ENCODE measurements at places on chromosomes 7 and 10. TPM values are rescaled to one million over a fixed set of nuclear protein-coding genes. Genes with fewer than 3 reads are reported as not detected.

DNA sequence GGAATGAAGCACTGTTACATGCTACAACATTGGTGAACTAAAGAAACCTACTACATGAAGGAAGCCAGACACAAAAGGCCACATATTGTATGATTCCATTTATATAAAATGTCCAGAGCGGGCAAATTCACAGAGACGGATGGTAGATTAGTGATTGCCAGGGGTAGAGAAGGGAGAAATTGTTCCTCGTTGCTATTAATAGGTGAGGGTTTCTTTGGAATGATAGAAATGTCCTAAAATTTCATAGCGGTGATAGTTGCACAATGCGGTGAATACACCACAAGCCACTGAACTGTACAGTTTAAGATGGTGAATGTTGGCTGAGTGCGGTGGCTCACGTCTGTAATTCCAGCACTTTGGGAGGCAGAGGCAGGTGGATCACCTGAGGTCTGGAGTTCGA is 29.0 kb downstream of the DENND2A start:
- no peak for DNase-seq

DNA sequence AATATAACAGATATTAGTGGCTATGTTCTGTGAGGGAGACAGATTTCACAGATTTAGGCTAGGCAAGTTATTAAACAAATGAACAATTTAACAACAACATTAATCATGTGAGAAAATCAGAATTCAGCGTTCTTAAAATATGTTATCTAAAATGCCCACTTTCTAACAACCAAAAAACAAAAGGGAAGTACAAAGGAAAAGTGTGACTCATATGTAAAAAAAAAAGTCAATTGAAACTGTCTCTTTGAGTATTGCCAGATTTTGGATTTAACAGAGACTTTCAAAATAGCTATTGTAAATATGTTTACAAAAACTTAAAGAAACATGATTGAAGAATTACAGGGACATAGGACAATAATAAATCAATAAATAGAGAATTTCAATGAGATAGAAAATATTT is 34.8 kb upstream of the ARHGAP22 start:
- DNase-seq, result no peak

DNA sequence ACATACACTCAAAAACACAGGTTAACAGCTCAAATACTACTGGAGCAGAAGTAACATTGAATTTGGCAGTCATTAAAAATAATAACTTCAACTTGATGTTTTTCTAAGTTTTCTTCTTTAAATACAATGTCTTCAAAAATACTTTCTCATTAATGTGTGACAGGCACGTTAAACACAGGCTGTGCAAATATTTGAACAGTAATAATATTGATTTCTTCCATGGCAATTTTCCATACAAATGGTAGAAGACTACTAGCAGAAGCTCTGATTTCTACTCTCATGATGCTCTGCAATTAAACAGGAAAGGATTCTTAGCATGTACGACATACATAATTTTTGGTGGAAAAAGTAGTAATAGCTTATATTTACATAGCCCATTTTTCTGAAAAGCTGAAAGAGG is 47.4 kb downstream of the NRP1 start:
- no peak for DNase-seq

- no peak for DNase-seq
Observed at GRCh38 chr7:114970732-114971131, 48.8 kb downstream of the MDFIC start.

- DNase-seq, result no peak
Observed at GRCh38 chr10:128031216-128031615, 95.0 kb downstream of the MKI67 start.

Gene ZNF273
- polyA plus RNA-seq, result 1.4 TPM

- peak; percentile 58 for DNase-seq
Observed at GRCh38 chr7:143245123-143245522, 18.1 kb upstream of the GSTK1 start.

DNA sequence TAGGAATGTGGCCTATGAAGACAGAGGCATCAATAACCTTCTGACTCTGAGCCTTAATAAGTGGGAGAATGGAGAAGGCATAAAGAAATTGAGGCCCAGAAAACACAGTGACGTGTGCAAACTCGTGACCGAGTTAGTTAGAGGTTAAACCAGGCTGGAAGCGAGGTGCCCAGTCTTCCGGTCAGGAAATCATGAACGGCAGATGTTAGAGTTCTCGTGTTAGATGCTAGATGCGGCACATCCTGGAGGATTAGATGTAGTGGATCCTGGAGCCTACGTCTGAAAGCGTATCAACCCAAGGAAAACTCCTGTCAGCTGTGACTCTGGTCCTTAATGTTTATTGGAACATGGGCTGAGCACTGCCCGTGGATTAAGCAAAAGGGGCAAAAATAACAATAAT is 275.9 kb downstream of the TCF7L2 start:
- DNase-seq, result no peak

Gene TAS2R3
- 0.08 TPM for polyA plus RNA-seq

Gene ZMYND11
- polyA plus RNA-seq, result 17.0 TPM

DNA sequence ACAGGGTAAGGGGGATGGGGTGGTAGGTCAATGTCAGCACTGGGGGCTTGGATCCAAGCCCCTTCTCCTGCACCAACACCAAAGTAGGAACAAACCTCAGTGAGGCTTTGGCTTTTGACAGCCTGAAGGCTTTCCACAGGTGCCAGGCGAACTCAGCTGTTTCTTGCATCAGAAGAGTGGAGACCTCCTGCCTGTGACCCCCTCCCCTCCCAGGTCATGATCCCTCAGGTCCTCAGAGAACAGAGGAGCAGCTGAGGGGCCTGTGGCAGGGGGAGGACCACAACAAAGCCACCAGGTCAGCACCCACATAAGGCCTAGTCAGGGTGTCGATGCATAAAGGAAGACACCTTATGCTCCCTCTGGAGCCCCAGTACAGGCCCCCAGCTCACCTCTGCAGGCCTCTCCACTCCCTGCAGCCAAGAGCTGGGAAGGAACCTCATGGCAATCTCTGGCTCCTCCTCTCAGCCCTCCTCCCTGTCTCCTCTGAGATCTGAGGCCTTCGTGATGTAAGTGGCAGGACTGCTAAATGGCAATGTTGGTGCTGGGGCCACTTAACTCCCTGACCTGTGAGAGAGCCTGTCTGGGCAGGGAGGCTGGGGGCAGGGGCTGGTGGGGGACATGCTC is 19.1 kb upstream of the PRRT4 start:
- DNase-seq, result no peak

Gene CUL2
- polyA plus RNA-seq, result 8.6 TPM

DNA sequence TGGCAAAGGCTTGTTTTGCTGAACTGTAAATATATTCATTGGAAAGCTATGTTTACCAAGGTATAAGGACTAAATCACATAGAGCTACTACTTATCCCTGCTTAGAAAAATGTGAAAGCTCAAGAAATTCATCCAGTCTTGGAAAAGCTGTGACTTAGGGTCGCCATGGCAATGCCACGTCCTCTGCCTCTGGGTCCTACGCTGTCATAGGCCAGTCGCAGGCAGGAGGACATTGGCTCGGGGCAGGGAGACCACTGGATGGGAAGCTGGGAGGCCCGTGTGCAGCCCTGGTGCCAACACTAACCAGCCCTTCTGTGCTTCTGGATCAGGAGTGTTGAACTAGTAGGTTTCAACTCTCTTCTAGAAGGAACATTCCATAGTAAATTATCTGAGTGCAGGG is 67.3 kb upstream of the PDZD8 start:
- DNase-seq, result no peak

Gene MSMB
- not detected for polyA plus RNA-seq

DNA sequence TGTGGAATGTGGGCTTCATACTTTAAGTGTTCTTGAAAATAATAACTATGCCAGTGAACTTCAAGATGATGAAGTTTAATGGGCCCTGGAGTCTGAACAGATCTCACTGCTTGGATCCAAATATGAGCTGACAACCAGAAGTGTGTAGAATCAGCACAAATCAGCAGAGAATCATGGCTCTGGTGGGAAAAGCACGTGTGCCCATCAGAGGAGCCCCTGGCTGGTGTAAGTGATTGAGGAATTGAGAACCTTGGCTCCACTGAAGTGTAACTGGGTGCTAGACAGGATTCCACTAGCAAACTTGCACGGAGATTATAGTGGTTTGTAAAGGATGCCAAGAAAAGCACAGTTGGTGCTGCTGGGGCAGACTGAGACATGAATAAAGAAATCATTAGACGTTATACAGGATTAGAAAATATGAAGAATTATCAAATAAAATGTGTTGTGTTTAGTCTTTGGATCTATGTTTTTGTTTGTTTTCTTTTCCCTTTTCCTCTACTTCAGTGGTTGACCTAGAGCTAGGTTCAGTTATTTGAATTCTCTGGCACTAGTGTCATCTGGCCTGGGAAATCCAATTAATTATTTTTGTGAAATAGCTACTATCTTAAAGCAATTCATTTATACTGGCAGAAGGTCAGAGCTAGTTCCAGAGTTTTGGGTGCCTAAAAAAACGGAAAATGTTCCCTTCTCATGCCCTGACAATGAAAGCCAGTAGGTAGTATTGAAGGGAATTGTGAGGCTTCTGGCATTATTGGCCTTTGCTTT is 175.7 kb upstream of the MEOX2 start:
- no peak for DNase-seq

Gene MNX1
- polyA plus RNA-seq, result not detected

Gene MSS51
- 2.3 TPM for polyA plus RNA-seq

- DNase-seq, result no peak
Observed at GRCh38 chr7:102456327-102456726, 8.3 kb downstream of the ALKBH4 start.

GRCh38 chr7:17234398-17235031 is 63.9 kb upstream of the AHR start:
- peak; percentile 90 for DNase-seq

GRCh38 chr10:48773580-48773979 is 88.9 kb downstream of the WDFY4 start:
- DNase-seq, result no peak

Gene AKR1E2
- polyA plus RNA-seq, result 4.9 TPM

DNA sequence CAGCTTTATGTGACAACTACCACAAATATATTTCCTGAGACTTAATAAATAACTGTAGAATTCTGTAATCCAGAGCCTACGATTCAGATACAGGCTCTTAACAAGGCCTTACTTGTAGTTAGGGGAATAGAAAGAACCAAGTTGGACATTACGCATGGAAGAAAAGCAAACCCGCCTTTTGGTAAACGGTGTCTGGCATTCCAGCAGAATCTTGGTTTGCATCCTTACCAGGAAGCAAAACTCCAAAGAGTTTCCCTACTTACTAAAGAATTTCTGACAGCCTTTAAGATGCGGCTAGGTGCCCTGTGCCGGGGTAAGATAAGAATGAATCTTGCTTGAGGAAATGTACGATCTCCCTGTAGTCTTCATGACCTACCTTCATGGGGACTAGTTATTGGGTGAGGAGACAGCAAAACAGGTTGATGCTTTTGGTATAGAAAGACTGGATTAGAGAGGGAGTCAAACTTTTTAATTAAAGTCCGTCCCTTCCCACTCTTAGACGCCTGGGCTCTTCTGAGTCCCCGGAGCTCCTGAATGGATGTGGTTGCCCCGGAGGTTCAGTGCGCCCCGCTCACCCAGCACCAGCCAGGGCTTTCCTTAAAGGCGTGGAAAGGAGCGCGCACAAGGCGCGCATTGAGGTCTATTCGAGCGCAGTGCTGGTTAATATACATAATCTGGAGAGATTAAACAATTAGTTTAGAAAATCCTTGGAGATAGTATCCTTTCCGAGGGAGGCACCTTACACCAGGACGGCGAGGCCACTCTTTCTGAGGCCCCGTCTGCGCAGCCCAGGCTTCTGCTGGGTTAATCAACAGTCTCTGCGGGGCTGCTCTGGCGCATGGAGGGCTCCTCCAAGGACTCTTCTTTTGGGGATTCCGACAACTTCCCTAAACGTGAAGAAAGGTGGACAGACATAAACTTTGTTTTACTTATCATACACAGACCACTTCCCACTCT is 11.5 kb downstream of the PTF1A start:
- no peak for DNase-seq

Gene AQP1
- polyA plus RNA-seq, result 10.5 TPM

DNA sequence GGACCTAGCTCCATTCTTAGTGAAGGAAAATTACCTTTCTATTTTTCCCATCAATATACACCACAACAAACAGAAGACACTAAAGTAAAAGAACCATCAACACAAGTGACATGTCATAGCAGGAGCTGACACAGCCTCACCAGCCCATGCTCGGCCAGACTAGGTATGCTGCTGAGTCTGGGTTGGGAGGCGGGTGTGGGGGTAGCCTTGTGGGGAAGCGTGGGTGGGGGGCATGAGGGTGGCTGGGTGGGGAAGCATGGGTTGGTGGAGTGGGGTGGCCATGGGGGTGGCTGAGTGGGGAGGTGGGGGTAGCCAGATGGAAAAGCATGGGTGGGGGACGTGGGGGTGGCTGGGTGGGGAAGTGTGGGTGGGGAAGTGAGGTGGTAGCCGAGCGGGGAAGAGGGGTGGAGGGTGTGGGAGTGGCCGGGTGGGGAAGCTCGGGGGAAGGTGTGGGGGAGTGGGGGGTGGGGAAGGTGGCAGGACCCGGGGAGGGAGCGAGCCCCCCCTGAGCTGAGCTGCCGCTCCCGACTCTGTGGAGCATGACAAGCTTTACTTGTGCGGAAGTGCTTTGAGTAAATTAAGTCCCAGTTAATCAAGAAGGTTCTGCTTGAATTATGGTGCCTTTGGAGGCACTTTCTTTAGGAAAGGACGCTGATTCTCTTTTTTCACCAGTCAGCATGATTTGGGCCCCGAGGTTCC is 294.6 kb upstream of the ZNF32 start:
- DNase-seq, result no peak

- no peak for DNase-seq
Observed at GRCh38 chr7:107269790-107270189, 101.0 kb downstream of the HBP1 start.

GRCh38 chr10:52875336-52875735 is 102.8 kb upstream of the MBL2 start:
- DNase-seq, result no peak

Gene VCL
- polyA plus RNA-seq, result 95.4 TPM

- DNase-seq, result no peak
Observed at GRCh38 chr10:127024685-127025435, 119.6 kb downstream of the DOCK1 start.

GRCh38 chr7:149722356-149722957 is 50.9 kb downstream of the ZNF467 start:
- no peak for DNase-seq

- DNase-seq, result no peak
Observed at GRCh38 chr7:13834328-13834761, 155.1 kb downstream of the ETV1 start.

GRCh38 chr7:98085674-98086073 is 21.0 kb upstream of the LMTK2 start:
- DNase-seq, result no peak

DNA sequence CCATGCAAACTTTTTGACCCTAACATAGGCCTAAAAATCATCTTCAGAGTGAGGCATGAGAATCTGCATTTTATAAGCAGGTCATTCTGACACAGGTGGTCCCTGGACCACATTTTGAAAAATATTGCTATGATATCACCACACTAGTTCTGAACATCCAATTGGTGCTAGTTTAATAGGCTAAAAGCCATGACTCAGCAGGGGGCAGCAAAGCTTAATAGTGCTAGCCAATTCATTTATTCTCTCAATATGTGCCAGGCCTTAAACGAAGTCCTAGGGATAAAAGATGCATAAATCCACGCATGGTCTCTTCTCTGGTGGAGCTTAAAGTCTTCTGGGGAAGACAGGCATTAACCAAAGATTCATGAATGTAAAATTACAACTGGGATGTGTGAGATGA is 10.2 kb upstream of the SLC25A28 start:
- DNase-seq, result peak; percentile 63

GRCh38 chr7:14835384-14835783 is 67.2 kb downstream of the DGKB start:
- no peak for DNase-seq

- DNase-seq, result no peak
Observed at GRCh38 chr7:30932562-30932961, 20.9 kb downstream of the AQP1 start.

- DNase-seq, result no peak
Observed at GRCh38 chr10:130553826-130554225, 417.6 kb downstream of the GLRX3 start.

GRCh38 chr7:114026486-114027089 is 107.8 kb upstream of the PPP1R3A start:
- peak; percentile 64 for DNase-seq

Gene DDX50
- polyA plus RNA-seq, result 14.8 TPM

Data from endothelial cell of umbilical vein (primary cell).